ENCODE measurements at places on chromosomes 16 and 17.
A peak's percentile ranks its signal among the peaks of the same experiment; 100 is the strongest.

DNA sequence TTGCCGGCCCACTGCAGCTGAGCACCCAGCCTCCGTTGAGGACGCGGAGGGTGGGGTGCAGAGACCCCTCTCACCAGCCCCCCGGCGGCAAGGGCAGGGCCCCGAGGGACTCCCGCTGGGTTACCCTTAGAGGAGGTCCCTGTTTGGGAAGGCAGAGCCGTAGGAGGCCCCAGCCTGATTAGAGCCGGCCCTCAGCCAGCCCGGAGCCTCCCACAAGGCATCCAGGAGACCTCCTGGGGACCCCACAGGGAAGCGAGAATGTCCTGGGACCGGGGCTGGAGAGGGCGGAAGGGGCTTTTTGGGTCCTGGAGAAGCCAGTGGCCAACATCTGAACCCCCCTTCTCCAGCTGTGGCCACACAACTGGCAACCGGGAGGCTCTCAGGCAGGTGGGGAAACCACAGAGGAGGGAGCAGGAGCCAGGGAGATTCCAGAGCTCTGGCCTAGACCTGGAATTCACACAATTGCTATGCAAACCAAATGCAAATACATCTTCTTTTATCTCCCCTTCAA is 21.7 kb upstream of the SP6 start:
- no peak for DNase-seq

DNA sequence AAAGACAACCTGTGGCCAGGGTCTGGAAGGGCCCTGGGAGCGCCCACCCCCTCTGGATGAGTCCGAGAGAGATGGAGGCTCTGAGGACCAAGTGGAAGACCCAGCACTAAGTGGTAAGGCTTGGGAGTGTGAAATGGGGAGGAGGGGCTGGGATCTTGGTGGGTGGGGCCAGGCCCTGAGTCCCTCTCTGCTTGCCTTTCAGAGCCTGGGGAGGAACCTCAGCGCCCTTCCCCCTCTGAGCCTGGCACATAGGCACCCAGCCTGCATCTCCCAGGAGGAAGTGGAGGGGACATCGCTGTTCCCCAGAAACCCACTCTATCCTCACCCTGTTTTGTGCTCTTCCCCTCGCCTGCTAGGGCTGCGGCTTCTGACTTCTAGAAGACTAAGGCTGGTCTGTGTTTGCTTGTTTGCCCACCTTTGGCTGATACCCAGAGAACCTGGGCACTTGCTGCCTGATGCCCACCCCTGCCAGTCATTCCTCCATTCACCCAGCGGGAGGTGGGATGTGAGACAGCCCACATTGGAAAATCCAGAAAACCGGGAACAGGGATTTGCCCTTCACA is 1.2 kb upstream of the STARD3 start:
- no peak for DNase-seq

DNA sequence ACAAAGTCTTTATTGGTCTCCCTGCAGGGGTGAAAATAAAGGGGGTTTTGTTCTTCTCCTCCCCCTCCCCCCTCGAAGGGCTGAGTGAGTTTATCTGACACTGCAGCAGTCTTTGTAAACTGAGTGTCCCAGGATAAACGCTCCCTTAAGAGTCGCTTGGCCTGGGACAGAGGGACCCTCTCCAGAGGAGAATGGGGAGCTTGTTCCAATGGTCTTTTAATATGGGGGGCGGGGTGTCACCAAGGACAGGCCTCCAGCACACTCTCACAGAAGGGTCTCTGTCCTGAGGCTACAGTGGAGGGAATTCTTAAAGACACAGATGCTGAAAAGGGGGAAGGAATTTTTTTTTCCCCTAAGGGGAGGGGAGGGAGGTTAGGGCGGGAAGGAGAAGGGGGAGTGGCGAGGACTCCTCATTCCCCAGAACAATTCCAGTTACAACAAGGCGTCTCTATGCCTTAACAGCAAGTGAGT is 455.5 kb downstream of the SOX9 start:
- DNase-seq: no peak

DNA sequence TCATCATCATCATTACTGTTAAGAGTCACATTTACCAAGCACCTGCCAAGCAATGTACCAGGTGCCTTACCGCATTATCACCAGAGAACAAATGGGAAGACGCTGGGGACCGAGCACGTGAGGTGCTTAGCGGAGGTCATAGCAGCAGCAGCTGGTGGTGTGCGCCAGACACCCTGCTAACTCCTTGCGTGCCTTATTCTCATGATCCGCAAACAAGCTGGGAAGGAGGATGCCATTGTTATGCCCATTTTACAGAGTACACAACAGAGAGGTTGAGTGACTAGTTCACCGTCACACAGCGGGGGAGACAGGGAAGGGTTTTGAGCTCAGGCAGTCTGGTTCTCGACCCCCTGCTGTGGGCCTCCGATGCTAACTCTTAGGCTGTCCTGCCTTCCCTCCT is 7.3 kb downstream of the ATP2A3 start:
- DNase-seq: no peak

DNA sequence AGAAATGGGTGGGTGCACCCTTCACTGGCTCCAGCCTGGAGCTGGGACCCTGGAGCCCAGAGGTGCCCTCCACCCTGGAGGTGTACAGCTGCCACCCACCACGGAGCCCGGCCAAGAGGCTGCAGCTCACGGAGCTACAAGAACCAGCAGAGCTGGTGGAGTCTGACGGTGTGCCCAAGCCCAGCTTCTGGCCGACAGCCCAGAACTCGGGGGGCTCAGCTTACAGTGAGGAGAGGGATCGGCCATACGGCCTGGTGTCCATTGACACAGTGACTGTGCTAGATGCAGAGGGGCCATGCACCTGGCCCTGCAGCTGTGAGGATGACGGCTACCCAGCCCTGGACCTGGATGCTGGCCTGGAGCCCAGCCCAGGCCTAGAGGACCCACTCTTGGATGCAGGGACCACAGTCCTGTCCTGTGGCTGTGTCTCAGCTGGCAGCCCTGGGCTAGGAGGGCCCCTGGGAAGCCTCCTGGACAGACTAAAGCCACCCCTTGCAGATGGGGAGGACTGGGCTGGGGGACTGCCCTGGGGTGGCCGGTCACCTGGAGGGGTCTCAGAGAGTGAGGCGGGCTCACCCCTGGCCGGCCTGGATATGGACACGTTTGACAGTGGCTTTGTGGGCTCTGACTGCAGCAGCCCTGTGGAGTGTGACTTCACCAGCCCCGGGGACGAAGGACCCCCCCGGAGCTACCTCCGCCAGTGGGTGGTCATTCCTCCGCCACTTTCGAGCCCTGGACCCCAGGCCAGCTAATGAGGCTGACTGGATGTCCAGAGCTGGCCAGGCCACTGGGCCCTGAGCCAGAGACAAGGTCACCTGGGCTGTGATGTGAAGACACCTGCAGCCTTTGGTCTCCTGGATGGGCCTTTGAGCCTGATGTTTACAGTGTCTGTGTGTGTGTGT is 46.8 kb downstream of the IL21R start:
- DNase-seq: no peak

GRCh38 chr16:88289968-88290401 is 92.8 kb upstream of the ZNF469 start:
- DNase-seq: peak; percentile 80

DNA sequence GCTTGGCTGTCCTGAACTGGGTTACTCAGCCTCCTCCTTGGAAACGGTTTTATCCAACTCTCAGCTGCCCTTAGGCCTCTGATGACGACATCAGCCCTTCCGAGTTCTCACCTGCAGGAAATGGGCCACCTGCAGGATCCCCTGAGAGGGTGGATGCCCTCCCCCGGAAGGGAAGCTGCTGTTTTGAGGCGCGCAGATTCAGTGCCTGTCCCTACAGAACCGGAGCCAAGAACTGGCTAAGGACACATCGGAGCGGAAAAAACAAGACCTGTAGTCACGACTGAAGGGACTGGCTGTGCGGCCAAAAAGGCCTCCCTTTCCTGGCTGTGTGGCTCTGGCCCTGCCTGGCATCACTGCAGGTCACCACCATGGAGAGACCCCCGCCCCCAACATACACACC is 11.7 kb upstream of the C16orf95 start:
- no peak for DNase-seq

- no peak for DNase-seq
Measured at GRCh38 chr16:61128545-61129323, 907.5 kb downstream of the CDH8 start.

DNA sequence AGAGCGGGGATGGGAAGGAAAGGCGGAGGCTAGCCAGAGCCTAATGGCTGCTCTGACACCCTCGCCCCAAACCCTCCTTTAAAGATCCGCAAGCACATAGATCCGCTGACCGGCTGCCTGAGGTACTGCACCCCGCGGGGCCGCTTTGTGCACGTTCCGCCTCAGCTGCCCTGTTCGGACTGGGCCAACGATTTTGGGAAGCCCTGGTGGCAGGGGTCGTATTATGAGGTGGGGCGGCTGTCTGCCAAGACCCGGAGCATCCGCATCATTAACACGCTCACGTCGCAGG is 663 bp downstream of the CYB5D1 start:
- peak; percentile 92 for DNase-seq

DNA sequence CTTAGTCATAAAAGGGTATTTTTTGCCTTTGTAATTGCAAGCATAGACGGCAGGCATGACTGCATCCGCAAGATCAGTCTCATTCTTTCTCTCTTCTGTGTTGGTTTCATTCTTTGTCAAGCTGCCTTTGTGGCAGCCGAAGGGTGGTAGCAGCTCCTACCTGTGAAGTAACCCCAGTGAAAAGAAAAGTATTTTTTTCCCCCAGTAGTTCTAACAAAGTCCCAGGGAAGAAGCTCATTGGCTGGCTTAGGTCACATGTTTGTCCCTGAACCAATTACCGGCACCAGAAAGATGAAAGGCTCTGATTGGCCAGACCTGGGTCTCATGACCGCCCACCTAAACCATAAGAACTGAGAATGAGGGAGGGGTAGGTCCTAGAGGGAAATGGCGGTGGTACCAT is 110.7 kb downstream of the RAP1GAP2 start:
- no peak for DNase-seq

DNA sequence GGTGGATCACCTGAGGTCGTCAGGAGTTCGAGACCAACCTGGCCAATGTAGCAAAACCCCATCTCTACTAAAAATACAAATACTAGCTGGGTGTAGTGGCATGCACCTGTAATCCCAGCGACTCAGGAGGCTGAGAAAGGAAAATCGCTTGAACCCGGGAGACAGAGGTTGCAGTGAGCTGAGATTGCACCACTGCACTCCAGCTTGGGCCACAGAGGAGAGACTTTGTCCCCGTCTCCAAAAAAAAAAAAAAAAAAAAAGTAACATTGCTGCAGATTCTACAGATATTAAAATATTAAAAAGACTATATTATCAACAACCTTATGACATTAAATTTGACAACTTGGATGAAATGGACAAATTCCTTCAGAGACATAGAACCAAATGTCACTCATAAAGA is 25.7 kb downstream of the MBTD1 start:
- no peak for DNase-seq

GRCh38 chr16:943971-944370 is 26.8 kb downstream of the LMF1 start:
- DNase-seq: no peak

DNA sequence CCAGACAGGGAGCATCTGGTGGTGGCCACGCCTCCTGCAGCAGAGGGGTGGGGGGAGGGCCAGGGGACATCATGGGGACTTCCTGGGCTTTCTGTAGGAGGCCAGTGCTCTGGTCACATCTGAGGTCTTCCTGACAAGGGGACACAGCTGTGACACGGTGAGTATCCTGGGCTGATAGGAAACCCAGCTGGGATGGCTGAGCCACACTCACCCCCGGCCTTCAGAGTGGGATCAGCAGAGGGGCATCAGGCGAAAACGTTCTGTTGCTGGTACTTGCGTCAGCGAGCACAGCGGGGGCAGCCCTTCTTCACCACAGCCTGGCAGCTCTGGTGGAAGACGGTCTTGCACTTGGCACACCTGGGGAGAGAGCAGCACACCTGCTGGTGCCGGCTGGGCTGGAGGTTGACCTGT is 122.9 kb upstream of the SMURF2 start:
- no peak for DNase-seq

All from GM23248 (cell line).